ENCODE measurements at places on chromosomes 2 and 18.
A peak's percentile ranks its signal among the peaks of the same experiment; 100 is the strongest.

GRCh38 chr2:14363137-14363536 is 269.4 kb upstream of the LRATD1 start:
- no peak for DNase-seq

DNA sequence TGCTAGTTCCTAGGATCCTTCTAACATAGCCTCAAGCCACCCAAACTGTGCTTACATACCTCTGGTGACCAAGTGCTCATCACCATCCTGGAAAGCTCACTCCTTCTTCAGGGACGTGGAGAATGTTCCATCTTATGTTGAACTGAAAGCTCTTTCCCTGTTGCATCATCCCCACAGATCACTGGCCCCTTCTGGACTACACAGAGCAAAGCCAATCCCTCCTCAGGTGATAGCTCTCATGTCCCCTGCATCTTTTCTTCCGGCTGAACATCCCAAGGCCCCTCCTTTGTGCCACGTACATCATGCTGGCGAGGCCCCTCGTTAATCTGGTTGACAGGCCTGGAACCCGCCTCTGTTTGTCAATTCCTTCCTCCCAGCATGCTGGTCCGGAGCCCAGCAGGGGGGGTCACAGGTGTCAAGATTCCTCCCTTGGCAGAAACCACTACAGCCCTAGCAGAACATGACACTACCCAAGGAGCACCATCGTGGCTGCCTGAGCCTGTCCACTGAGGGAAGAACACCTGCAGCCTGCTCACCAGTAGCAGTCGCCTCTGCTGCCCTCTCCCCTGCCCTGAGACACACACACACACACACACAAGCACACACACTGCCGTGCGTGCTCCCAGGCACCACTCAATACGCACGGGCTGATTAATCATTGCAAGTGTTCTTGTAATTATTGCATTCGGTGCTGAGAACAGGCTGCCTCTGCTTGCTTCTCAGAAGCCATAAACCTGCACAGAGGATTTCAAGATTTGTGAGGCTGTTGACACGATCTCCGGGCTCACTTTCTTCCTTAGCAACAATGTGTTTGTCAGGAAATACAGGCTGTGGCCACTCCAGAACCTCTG is 6.3 kb upstream of the KCNK3 start:
- no peak for DNase-seq

GRCh38 chr18:43484710-43485109 is 207.4 kb upstream of the SYT4 start:
- no peak for DNase-seq

GRCh38 chr2:40740419-40740818 is 288.5 kb upstream of the SLC8A1 start:
- DNase-seq = no peak

- no peak for DNase-seq
Observed at GRCh38 chr2:58046335-58046584, 346 bp upstream of the VRK2 start.

DNA sequence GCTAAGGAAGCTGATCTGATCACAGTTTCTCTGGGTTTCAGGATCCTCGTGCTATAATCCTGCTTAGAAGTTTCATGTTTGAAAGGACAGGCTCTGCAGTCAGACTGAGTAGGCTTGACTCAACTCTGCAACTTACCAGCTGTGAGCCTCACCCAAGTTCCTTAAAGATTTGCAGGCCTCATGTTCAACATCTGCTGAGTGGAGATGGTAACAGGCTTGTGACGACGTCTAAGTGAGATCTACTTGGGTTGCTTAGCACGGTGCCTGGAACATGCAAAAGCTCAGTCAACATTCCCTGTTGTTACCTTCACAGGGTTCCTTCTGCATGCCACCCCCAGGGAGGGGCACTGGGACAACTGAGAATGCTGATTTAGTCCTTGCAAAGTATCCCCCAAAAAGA is 164.2 kb downstream of the C1D start:
- DNase-seq = no peak

DNA sequence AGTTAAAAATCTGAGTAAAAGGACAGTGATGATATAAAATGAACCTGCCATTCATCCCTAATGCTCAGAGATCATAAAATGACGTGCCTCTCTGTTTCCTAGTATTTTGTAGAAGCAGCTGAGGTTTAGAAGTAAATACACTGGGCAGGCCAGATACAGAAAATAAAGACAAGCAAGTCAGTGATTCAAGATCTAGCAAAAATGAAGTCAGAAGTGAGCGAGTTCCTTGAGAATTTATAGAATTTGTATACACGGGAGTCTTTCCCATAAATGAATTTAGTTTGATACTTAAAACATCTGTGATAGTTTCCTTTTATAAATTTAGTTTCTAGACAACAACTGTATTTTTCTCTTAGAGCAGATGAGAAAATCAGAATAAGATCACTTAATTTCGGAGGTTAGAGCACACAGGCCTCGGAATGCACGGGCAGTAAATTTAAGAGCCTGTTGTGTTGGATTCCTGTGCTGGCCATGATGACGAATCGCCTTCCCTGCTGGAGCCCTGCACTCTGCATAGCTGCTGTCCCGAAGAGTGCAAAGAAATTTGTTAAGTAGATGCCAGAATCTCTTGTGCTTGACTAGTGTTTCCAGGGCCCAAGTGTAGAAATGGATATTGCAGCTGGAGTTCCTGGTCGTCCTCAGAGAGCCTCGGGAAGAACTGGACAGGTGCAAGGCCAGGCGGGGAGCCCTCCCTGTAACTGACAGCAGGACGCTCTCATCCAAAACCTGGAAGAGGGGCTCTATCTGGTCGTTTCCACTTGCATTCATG is 83.7 kb upstream of the RBM44 start:
- no peak for DNase-seq

DNA sequence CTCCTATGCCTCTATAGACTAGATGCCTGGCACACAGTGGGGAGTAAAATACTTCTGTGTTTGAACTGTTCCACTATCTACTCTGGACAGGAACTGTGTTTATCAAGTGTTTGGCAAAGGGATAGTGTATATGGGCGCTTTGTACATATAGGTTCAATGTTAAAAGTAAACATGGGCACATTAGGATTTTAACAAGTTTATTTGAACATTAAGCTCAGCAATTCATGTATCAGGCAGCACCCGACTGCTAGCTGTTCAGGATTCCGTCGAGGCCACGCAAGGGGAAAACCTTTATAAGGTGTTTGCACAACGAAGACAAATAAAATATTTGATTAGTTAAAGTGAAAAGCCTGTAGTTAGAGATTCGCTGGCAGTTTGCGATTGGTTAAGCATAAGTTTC is 43.4 kb upstream of the ROCK2 start:
- no peak for DNase-seq

- peak; percentile 43 for DNase-seq
Observed at GRCh38 chr2:393711-394696, 106.1 kb upstream of the ALKAL2 start.

- DNase-seq = no peak
Observed at GRCh38 chr18:60585670-60586069, 213.1 kb upstream of the MC4R start.

GRCh38 chr18:68417826-68418225 is 297.1 kb downstream of the TMX3 start:
- DNase-seq = no peak

- no peak for DNase-seq
Observed at GRCh38 chr2:151258121-151258520, 3.5 kb downstream of the RBM43 start.

DNA sequence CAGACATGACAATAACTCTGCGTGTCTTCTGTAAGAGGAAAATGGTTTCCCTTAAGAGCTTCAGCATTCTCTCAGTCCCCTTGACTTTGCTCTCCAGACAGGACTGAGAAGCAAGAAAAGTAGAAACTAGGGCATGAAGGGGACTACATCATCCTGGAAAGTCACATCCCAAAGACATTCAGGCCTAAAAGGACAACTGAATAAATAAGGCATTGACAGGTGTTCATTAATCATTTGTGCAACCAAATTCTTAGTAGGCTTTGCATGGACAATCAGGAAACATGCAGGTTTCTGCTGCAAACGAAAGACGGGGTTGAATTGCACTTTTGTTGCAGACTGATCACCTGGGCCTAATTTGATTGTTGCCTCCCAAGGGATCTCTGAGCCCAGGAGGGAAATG is 1.2 kb upstream of the SGPP2 start:
- DNase-seq = no peak

DNA sequence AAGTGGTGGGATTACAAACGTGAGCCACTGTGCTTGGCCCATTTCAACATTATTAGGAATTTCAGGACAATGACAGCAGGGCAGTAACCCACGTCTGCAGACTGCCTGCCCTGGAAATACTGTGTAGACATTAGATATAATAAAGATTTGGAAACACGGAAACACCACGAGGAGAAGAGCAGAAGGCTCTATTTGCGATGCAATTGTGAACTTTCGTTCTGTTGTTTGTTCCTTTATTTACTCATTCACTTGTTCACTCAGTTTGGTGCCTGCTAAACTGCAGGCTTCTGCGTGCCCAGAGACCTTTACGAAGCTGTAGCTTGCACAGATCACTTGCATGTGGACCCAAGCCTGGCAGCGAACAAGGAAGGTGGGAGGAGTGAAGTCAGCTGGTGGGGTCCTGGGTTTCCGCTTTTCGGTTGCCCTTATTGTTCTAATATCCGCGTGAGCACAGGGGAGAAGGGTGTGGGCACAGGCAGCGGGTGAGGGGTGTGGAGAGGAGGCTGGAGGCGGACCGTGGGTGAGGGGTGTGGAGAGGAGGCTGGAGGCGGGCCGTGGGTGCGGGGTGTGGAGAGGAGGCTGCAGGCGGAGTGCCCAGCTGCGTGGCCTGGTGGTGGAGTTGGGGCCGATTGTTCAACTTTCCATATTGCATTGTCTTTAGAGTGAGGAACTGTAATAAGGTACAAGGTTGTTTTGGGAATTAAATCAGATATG is 3.4 kb downstream of the COLEC11 start:
- DNase-seq = no peak

DNA sequence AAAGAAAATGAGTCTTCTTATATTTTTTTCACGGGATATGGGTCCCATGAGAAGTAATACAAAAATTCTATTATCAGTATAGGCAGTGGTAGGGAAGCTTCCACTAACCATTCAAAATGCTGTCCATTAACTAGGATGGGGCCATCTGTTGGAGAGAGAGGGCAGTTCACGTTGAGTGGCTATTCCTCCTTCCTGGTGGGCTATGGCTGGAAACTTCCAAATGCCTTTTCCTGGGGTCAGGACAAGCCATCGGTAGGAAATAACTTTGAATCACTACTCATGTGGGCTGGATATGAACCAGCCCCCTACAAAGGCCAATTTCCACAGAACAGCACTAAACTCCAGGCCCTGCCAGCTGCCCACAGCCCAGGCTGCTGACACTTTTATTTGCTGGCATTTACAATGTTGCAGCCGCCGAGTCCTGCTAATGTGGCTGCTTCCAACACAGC is 156.1 kb upstream of the HNRNPA3 start:
- no peak for DNase-seq

- DNase-seq = no peak
Observed at GRCh38 chr18:46915800-46916550, 1.3 kb downstream of the PIAS2 start.

DNA sequence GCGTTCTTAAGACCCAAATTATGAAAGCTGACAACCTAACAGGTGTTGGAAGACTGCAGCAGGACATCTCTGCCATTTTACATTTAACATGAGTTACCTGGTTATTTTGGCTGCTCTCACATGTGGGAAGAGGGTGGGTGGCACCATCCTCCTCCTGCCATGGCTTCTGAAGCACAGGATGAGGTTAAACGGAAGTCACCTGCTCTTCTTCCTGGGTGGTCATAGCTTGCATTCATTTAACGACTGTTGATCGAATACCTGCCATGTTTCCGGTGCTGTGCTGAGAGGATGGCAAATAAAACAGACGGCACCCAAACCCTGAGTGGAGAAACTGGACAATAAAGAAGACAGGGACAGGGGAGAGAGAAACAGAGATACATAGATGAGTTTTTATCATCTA is 118.0 kb downstream of the RHBDD1 start:
- no peak for DNase-seq

GRCh38 chr2:176516051-176516602 is 246.9 kb downstream of the MTX2 start:
- no peak for DNase-seq

DNA sequence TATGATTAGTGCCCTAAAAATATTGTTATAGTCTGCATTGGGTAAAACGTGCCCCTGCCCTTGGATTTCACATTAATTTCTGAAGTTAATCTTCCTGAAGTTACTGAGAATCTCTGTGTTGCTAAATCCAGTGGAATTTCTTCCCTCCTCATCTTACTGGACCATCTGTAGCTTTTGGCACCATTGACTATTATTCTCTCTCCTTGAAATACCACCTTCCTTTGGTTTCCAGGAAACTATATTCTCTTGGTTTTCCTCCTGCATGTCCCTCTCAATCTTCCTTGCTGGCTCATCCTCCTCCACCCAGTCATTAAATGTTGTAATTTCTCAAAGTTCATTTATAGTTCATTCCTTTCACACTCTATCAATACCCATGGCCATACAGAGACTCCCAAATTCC is 110.6 kb upstream of the SLC35G4 start:
- no peak for DNase-seq

DNA sequence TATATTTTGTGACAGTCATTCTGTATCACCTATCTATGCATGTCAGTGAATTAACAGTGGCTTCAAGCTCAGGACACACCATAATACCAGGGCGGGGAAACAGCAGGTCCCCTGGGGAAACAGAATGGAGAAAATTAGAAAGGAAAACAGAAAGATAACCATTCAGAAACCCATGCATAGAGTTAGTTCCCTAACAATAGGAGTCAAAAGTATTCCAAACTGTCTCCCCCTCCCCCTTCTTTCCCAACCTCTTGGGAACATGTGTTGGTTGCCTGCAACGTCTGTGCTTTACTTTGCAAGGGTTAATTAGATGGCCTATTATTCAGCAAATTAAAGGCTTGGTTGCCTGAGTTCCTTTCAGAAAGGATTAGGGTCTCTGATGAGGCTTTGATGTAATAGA is 176.4 kb downstream of the MYO3B start:
- DNase-seq = no peak

GRCh38 chr2:68258851-68259250 is 6.5 kb upstream of the PPP3R1 start:
- no peak for DNase-seq

GRCh38 chr2:240836781-240837467 is 16.9 kb upstream of the KIF1A start:
- DNase-seq = no peak

- DNase-seq = no peak
Observed at GRCh38 chr18:73908323-73908722, 239.3 kb downstream of the FBXO15 start.

DNA sequence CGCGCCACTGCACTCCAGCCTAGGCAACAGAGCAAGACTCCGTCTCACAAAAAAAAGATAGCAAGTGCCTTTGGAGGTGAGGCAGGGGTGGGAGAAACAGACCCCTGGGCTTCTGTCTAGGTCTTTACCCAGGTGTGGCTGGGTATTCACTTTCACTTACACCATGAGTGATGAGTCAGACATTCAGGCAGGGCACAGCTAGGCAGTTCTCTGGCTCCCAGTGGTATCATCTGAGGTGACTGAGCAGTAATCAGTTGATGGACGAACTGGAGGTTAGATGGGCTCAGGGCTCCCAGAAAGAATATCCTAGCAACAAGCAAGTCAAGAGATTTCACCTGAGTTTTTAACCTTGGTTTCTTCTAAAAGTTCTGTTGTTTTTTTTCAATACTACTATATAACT is 107.0 kb upstream of the RAB6C start:
- DNase-seq = no peak

- no peak for DNase-seq
Observed at GRCh38 chr2:119224391-119225104, 914 bp downstream of the STEAP3 start.

Measured in 8988T (cell line).